ENCODE measurements at places on chromosomes 1 and 21. TPM values are rescaled to one million over a fixed set of nuclear protein-coding genes. Genes with fewer than 3 reads are reported as not detected.

The TIE1 gene
- 59.4 TPM for total RNA-seq

The ATAD3C gene
- total RNA-seq = 10.4 TPM

The NEXN gene
- 26.4 TPM for total RNA-seq

The C8A gene
- not detected for total RNA-seq

The SMYD2 gene
- 39.8 TPM for total RNA-seq

The SDHB gene
- total RNA-seq = 79.3 TPM

The RHBDL2 gene
- 1.1 TPM for total RNA-seq

The CRYAA gene
- not detected for total RNA-seq

The AQP10 gene
- 0.64 TPM for total RNA-seq

All from upper lobe of right lung (tissue), 1 donor.